ENCODE measurements at places on chromosomes 4 and X.

GRCh38 chr4:105472871-105473323, 965 bp downstream of the PPA2 start:
- no peaks in the 10 kb centered on the region for H3K36me3 ChIP-seq
- peak overlapping the region; percentile 98 for H3K27ac ChIP-seq
- H3K4me1 ChIP-seq = peaks cover 23% of the 10 kb centered on the region
- H3K27me3 ChIP-seq = no peaks in the 10 kb centered on the region
- DNase-seq = no peak

DNA sequence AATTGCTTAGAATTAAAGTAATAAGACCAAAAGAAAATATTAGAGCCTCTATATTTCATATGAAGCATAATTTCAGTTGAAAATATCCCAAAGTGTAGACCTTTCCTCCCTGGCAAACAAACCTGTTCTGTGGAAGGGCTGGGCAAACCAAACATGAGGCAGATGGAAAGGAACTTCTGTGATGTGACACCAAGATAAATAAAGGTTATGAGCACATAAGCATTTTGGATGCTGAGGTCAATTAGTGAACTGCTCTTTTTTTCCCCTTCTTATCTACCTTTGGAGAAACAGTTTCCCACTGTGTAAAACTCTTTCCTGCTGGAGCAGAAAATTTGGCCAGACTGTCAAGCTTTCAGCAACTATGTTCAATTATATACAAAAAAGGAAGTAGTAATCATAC, 109.6 kb upstream of the STIM2 start:
- H3K4me3 ChIP-seq = no peak overlapping the region
- no peak for DNase-seq
- no peaks in the 10 kb centered on the region for H3K4me1 ChIP-seq
- H3K36me3 ChIP-seq = peaks cover 6% of the 10 kb centered on the region
- H3K27me3 ChIP-seq = no peaks in the 10 kb centered on the region

DNA sequence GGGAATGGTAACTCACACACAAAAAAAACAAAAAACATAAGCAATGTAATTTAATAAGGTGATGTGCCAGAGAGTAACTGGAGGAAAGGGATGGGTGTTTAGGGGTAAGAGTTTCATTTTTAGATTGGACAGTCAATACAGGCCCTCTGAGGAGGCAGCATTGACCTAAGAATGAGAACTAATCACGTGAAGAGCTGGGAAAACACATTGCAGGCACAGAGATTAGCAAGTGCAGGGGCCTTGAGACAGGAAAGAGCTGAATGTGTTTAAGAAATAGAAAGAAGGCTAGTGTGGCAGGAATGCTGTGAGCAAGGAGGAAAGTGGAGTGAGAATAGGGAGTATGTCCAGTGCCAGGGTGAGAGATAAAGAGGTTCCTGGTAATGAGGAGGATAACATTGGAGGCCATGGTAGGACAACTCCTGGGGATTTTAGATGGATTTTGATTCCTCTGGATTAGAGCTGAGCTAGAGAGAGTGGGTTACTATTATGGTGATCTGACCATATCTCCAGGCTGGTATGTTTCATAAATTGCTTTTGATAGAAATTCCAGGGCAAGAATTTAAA, 17.6 kb downstream of the PDLIM5 start:
- no peaks in the 10 kb centered on the region for H3K36me3 ChIP-seq
- H3K27me3 ChIP-seq = no peaks in the 10 kb centered on the region
- no peak overlapping the region for H3K4me3 ChIP-seq

- H3K4me3 ChIP-seq = no peak overlapping the region
- H3K27ac ChIP-seq = no peak overlapping the region
- H3K36me3 ChIP-seq = no peaks in the 10 kb centered on the region
- no peaks in the 10 kb centered on the region for H3K27me3 ChIP-seq
These were observed 30.4 kb downstream of the PGRMC1 start for GRCh38 chrX:119266364-119266995.

- no peak overlapping the region for H3K4me3 ChIP-seq
- no peak for DNase-seq
- H3K4me1 ChIP-seq = peaks cover 17% of the 10 kb centered on the region
- no peaks in the 10 kb centered on the region for H3K36me3 ChIP-seq
- no peak overlapping the region for H3K27ac ChIP-seq
These were observed 4.0 kb downstream of the TMEM164 start for GRCh38 chrX:110006821-110007375.

- H3K4me3 ChIP-seq = no peak overlapping the region
- no peak overlapping the region for H3K27ac ChIP-seq
- no peaks in the 10 kb centered on the region for H3K27me3 ChIP-seq
- H3K4me1 ChIP-seq = no peaks in the 10 kb centered on the region
- no peaks in the 10 kb centered on the region for H3K36me3 ChIP-seq
These were observed 1552.6 kb downstream of the C4orf33 start for GRCh38 chr4:130648570-130648969.

DNA sequence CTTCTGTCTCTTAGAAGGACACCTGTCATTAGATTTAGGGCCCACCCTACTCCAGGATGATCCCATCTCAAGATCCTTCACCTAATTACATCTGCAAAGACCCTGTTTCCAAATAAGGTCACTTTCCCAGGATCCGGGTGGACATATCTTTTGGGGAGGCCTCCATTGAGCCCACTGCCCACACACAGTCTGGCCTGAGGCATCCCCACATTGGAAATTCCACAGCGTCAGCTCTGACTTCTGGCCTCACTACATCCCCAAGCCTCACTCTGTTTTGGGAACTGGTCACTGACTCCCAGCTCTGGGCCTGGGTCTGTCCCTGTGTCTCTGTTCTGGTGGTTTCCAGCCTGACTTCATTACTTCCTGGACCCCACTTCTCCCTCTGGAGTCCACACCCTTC, 285.5 kb downstream of the CRLF2 start:
- no peaks in the 10 kb centered on the region for H3K36me3 ChIP-seq
- no peak for DNase-seq
- H3K27ac ChIP-seq = no peak overlapping the region
- H3K27me3 ChIP-seq = no peaks in the 10 kb centered on the region
- H3K4me1 ChIP-seq = no peaks in the 10 kb centered on the region

DNA sequence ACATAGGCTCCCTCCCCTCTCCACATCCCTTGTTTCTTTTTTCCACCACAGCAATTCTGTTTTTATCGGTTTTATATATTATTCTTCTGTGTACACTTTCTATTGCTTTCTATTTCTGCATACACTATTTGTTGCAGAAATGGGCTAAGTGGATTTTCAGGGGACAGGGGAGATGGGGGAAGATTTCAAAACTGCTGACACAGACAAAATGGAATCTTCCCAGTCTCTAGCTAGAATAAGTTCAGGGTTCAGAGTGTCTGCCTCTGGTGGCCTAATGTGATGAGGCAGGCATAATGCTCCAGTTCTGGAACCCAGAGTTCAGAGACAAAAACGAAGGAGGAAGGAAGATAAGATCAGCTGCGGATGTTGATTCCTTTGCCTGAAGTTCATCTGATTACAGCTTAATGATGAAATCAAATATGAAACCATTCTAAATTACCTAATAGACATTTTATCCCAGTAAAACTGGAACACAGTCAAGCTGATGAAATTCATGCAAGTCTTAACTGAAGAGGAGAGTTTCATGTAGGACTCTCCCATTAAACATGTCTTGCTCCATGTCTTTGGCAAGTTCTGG, 447.1 kb downstream of the AFF2 start:
- H3K36me3 ChIP-seq = no peaks in the 10 kb centered on the region
- no peaks in the 10 kb centered on the region for H3K4me1 ChIP-seq
- no peak for DNase-seq
- H3K27ac ChIP-seq = no peak overlapping the region

- DNase-seq = no peak
- H3K27me3 ChIP-seq = no peaks in the 10 kb centered on the region
- no peak overlapping the region for H3K4me3 ChIP-seq
- peaks cover 14% of the 10 kb centered on the region for H3K36me3 ChIP-seq
These were observed 14.2 kb downstream of the ZNF518B start for GRCh38 chr4:10442976-10443375.

GRCh38 chr4:55561889-55562288, 15.2 kb upstream of the CLOCK start:
- H3K4me1 ChIP-seq = no peaks in the 10 kb centered on the region
- DNase-seq = no peak
- H3K27me3 ChIP-seq = no peaks in the 10 kb centered on the region
- no peak overlapping the region for H3K4me3 ChIP-seq
- H3K27ac ChIP-seq = no peak overlapping the region
- H3K36me3 ChIP-seq = no peaks in the 10 kb centered on the region

GRCh38 chr4:153792618-153793247, 3.9 kb upstream of the SFRP2 start:
- peaks cover 81% of the 10 kb centered on the region for H3K27me3 ChIP-seq
- no peak overlapping the region for H3K4me3 ChIP-seq
- H3K27ac ChIP-seq = no peak overlapping the region
- H3K36me3 ChIP-seq = no peaks in the 10 kb centered on the region
- peaks cover 32% of the 10 kb centered on the region for H3K4me1 ChIP-seq

DNA sequence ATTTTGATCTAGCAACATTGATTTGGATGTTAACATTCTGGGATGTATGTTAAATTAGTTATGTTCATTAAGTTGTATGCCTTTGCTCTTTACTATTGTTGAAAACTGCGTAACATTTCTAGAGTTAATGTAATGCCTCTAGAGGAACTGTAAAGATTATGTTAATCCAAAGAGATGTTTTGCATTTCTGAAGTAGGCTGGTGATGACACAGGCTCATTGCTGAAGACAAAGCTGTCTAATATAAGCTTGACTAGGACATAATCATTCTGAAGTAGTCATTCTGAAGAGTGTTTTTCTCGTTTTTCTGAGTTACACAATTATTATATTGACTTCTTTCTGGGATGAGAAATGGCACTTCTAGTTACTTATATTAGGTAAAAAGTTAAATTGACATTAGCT, 72.9 kb downstream of the LRP2BP start:
- no peaks in the 10 kb centered on the region for H3K36me3 ChIP-seq
- no peaks in the 10 kb centered on the region for H3K27me3 ChIP-seq
- no peaks in the 10 kb centered on the region for H3K4me1 ChIP-seq
- no peak overlapping the region for H3K27ac ChIP-seq

DNA sequence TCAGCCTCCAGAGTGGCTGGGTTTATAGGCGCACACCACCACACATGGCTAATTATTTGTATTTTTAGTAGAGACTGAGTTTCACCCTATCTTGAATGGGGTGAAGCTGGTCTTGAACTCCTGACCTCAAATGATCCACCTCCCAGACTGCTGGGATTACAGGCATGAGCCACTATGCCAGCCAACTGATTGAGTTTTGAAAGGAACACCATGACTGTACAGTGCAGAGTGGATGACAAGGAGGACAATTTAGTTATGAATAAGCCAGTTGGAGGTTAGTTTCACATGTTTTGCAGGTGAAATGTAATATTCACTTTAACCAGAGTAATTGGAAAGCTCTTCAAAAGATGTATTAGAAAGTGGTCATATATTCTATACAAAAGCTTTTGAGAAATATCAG, 60.8 kb downstream of the PCDH18 start:
- no peaks in the 10 kb centered on the region for H3K27me3 ChIP-seq
- H3K27ac ChIP-seq = no peak overlapping the region
- DNase-seq = no peak
- H3K36me3 ChIP-seq = no peaks in the 10 kb centered on the region

GRCh38 chr4:7564242-7564641, 129.5 kb upstream of the PSAPL1 start:
- H3K36me3 ChIP-seq = no peaks in the 10 kb centered on the region
- no peaks in the 10 kb centered on the region for H3K27me3 ChIP-seq
- H3K4me3 ChIP-seq = no peak overlapping the region
- DNase-seq = no peak

GRCh38 chr4:28508636-28509035, 1648.0 kb downstream of the STIM2 start:
- H3K36me3 ChIP-seq = no peaks in the 10 kb centered on the region
- no peaks in the 10 kb centered on the region for H3K27me3 ChIP-seq
- no peak overlapping the region for H3K27ac ChIP-seq
- H3K4me3 ChIP-seq = no peak overlapping the region
- DNase-seq = no peak

- no peak overlapping the region for H3K4me3 ChIP-seq
- no peaks in the 10 kb centered on the region for H3K36me3 ChIP-seq
- H3K4me1 ChIP-seq = no peaks in the 10 kb centered on the region
- no peak overlapping the region for H3K27ac ChIP-seq
These were observed 105.5 kb upstream of the DDIT4L start for GRCh38 chr4:100295792-100296191.

- H3K36me3 ChIP-seq = no peaks in the 10 kb centered on the region
- no peak for DNase-seq
- no peaks in the 10 kb centered on the region for H3K4me1 ChIP-seq
- H3K27ac ChIP-seq = no peak overlapping the region
These were observed 310.0 kb upstream of the AADAT start for GRCh38 chr4:170399581-170400293.

GRCh38 chrX:73851014-73852009, 288.3 kb downstream of the CHIC1 start:
- no peaks in the 10 kb centered on the region for H3K27me3 ChIP-seq
- H3K4me1 ChIP-seq = peaks cover 4% of the 10 kb centered on the region
- no peak overlapping the region for H3K27ac ChIP-seq
- H3K36me3 ChIP-seq = no peaks in the 10 kb centered on the region
- peak overlapping the region; percentile 39 for H3K4me3 ChIP-seq

DNA sequence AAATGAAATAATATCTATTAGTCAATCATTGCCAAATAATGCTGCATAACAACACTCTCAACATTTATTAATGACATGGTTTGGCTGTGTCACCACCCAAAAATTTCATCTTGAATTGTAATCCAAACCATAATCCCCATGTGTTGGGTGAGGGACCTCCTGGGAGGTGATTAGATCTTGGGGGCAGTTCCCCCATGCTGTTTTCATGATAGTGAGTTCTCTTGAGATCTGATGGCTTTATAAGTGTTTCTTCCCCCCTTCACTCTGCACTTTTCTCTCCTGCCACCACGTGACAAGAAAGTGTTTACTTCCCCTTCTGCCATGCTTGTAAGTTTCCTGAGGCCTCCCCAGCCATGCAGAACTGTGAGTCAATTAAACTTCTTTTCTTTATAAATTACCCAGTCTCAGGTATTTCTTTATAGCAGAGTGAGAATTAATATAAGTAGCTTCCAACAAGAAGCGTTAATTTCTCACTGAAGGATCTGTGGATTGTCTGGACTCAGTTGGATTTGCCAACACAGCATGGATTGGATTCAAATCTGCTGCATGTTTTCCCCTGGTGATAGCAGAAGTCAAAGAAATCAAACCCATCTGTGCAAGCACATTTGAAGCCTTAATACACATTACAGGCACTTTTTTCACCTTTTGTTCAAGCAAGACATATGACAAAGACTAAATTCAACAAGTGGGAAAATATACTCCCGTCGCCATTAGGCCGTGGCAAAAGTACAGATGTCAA, 216.6 kb downstream of the PDGFC start:
- H3K36me3 ChIP-seq = no peaks in the 10 kb centered on the region
- no peaks in the 10 kb centered on the region for H3K27me3 ChIP-seq
- no peak for DNase-seq

GRCh38 chr4:59956366-59956765, 1243.8 kb upstream of the ADGRL3 start:
- no peaks in the 10 kb centered on the region for H3K4me1 ChIP-seq
- no peaks in the 10 kb centered on the region for H3K36me3 ChIP-seq
- H3K27ac ChIP-seq = no peak overlapping the region
- DNase-seq = no peak
- H3K4me3 ChIP-seq = no peak overlapping the region

DNA sequence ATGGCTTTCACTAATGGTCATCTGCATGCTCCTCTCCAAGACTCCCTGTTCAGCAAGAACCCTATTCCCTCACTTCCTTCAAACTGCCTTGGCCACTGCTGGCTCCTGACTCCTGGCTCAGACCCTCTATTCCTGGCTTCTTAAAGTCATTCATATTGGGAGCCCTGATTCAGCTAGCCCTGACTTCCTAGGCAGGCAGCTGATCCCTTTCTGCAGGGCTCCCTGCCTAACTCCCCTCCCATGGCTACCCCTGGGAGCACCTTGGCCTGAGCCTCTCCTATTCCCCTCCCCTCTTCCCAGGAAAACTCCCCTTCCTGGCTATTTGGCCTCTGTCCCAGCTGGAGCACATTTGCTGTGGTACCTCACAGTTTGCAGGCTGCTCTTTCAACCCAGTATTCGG, 154.9 kb upstream of the PJA1 start:
- no peak overlapping the region for H3K4me3 ChIP-seq
- no peaks in the 10 kb centered on the region for H3K36me3 ChIP-seq
- DNase-seq = no peak
- H3K27ac ChIP-seq = no peak overlapping the region

All from transverse colon (tissue), 4 donors.